Right hindlimb (tissue), 1 donor: ENCODE measurements at places on chromosomes 5 and 9.

GRCh38 chr5:11468334-11469039 is 435.8 kb downstream of the CTNND2 start:
- DNase-seq = no peak

GRCh38 chr5:158502686-158503085 is 597.0 kb downstream of the EBF1 start:
- no peak for DNase-seq

- DNase-seq = no peak
These were observed 7.2 kb upstream of the POU4F3 start for GRCh38 chr5:146331423-146331822.

GRCh38 chr5:56686337-56687195 is 128.8 kb upstream of the MAP3K1 start:
- DNase-seq = no peak

DNA sequence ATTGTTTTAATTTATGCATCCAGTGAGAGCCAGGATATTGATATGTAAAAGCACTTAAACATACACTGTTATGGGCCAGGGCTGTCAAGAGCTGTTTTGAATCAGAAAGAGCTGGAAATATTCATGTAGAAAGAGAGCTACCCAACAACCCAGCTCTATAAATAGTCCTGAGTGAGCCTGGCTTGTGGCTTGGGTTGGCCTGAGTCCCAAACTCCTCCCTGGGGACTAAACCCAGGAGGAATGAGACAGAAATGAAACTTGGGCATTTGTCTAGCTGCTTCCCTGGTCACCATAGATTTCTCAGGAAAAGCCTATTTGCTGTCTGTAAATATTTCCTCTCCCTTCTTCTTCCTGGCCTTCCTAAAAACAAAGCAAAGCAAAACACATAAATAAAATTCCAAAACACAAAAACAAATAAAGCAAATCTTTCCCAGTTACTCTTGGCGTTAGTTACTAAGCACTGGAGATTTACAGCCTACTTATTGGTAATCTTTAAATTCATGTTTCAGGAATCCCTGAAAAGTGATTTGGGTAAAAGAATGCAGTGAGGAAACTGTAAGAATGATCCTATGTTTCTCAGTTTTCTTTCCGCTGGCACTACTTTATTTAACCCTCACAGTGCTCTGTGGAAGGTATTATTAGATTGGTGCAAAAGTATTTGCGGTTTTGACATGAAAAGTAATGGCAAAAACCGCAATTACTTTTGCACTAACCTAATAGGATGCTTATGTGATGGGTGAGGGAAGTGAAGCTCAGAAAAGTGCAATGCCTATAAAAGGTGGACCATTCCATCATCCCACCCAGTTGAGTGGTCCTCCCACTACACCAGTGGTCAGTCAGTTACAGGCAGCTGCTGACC is 111.8 kb downstream of the CARTPT start:
- DNase-seq = peak; percentile 85

GRCh38 chr5:180644825-180645273 is 4.6 kb downstream of the FLT4 start:
- no peak for DNase-seq

DNA sequence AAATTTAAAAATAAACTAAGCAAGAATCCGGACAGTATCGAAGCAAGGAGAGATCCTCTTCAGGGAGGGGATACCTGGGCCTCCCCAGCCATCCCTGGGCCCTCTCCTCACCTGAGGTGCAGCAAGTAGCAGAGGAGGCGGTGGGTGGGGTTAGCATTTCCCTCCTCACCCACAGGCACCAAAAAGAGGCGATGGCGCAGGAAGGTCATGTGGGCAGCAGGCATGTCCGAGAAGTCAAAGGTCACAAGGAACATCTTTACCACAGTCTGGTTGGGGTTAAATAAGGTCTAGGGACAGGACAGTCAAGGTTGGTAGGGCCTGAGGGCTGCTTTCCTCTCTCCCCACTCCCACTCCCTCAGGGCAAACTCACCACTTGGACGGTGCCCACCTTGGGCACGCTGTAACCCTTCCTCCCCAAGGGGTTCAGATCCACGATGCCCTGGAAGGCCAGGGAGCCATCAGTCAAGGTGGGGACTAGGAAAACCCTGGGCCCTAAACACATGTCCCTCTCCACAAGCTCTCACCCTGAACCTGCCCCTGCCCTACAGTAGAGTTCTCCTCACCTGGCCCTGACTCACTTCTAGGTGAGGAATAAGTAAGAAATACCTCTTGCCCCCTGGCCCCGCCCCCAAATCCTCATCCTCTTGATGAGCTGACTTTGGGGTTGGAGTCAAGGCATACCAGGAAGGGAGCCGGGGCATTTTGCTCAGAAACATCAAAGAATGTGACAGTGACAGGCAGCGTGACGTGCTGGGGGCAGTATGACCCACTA is 2.8 kb upstream of the STOML2 start:
- DNase-seq = no peak

DNA sequence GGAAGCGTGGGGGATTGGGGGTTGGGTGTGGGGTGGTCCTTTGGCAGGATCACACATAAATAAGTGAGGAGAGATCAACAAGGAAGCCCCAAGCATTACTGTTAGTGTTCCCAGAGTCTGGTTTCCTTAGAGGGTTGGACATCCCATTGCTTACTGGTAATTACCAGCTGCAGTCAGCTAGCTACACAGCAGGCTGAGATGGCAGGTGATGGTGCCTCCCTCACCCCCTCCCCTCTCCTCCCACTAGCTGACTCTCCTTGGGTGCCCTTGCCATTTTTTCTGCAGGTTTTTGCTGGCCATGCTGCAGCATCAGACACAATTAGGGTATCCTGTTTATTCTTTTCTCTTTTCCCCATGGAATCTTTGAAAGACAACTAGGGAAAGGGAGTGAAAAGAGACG is 107.5 kb upstream of the TLR4 start:
- no peak for DNase-seq
